ENCODE measurements at places on chromosomes 13 and 19.
A peak's percentile ranks its signal among the peaks of the same experiment; 100 is the strongest.

DNA sequence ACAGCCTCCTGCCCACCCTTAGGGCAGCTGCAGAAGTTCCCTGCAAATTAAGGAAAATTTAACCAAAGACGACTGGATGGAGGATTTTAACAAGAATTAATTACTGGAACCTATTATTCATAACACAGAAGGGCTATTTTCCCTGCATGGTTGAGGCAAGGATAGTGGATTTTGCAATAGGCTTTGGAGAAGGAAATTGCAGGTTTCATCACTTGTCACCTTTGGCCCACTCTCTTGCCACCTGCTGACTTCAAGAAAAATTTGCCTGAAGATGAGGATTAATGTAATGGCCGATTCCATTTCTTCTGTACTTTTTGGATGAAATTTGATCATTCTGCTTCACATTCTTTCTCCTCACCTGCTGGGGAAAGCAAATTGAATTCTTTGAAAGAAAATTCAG, 261.7 kb downstream of the FGF9 start:
- DNase-seq = no peak

- DNase-seq = no peak
Measured at GRCh38 chr19:13975870-13976269, 23.6 kb downstream of the DCAF15 start.

- peak; percentile 70 for DNase-seq
Measured at GRCh38 chr13:30869491-30869890, 36.6 kb upstream of the MEDAG start.

DNA sequence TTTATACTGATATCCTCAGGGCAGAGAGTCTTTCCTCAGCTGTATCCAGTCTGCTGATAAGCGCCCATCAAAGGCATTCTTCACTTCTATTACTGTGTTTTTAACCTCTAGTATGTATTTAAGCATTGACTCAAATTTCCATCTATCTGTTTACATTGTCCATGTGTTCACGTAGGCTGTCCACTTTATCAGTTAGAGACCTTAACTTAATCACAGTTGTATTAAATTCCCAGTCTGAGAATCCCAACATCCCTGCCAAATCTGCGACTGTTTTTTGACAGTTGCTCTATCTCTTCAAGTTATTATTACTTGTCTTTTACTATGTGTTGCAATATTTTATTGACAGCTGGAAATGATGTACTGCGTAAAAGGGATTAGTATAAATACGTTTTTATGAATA, 1613.7 kb upstream of the MIR17HG start:
- no peak for DNase-seq

DNA sequence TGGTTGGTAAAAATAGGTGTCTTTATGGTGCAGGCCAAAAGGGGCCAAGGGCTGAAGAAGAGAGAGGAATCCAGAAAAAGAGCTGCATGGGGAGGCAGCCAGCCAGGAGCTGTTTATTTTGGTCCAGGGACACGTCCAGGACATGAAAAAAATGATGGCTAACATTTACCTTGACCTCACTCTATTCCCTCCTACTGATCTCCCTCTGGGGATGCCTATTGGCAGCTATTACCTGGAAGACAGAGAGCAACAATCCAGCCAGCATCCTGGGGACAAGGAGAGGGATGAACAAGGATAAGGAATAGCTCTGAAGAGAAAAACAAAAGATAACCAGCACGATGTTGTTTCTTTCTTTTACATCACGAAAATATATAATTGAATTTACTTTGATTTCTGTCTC, 1599.6 kb downstream of the SLITRK5 start:
- no peak for DNase-seq

GRCh38 chr13:98044301-98044700, 90.8 kb downstream of the IPO5 start:
- DNase-seq = no peak

- peak; percentile 54 for DNase-seq
Measured at GRCh38 chr19:522726-523125, 8.8 kb upstream of the CDC34 start.

GRCh38 chr19:1251330-1252220, 3.2 kb downstream of the MIDN start:
- DNase-seq = no peak

GRCh38 chr19:46786236-46787039, 2.0 kb downstream of the SLC1A5 start:
- peak; percentile 90 for DNase-seq

GRCh38 chr13:40502236-40502635, 164.2 kb downstream of the FOXO1 start:
- no peak for DNase-seq

- no peak for DNase-seq
Measured at GRCh38 chr13:108962654-108963053, 333.2 kb downstream of the MYO16 start.

- DNase-seq = no peak
Measured at GRCh38 chr13:91058066-91058465, 289.4 kb upstream of the MIR17HG start.

GRCh38 chr13:32247887-32248286, 67.3 kb downstream of the ZAR1L start:
- no peak for DNase-seq

DNA sequence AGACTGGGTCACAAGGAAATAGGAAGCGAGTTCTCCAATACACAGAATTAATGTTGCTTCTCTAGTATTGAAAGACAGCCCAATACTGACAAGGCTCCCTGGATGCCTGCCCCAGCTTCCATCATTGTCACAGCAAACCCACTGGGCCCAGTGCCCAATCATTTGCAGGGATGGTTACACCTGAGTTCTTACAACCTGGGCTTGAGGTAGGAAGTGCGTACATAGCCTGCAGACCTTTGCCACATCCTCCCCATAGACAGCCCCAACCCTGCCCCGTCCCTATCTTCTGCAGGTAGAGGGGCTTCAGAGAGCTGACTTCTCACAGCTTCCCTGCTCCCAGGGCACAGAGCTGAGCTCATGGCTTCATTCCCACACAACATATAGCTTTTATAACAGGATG, 108.1 kb upstream of the UBL3 start:
- peak; percentile 50 for DNase-seq

DNA sequence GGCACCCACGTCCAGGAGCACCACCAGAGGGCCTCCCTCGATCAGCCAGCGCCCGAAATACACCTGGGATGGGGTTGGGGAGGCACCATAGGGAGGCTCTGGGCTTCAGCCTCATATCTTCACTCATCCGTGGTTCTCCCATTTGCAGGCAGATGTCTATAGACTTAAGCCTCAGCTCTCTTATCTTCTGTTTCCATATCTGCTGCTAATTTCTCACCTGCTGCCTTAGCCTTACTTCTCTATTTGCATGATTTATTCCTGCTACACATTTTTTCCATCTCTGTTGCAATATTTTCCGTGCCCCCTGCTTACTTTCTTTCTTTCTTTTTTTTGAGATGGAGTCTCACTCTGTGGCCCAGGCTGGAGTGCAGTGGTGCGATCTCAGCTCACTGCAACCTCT, 5.8 kb downstream of the GYS1 start:
- no peak for DNase-seq

DNA sequence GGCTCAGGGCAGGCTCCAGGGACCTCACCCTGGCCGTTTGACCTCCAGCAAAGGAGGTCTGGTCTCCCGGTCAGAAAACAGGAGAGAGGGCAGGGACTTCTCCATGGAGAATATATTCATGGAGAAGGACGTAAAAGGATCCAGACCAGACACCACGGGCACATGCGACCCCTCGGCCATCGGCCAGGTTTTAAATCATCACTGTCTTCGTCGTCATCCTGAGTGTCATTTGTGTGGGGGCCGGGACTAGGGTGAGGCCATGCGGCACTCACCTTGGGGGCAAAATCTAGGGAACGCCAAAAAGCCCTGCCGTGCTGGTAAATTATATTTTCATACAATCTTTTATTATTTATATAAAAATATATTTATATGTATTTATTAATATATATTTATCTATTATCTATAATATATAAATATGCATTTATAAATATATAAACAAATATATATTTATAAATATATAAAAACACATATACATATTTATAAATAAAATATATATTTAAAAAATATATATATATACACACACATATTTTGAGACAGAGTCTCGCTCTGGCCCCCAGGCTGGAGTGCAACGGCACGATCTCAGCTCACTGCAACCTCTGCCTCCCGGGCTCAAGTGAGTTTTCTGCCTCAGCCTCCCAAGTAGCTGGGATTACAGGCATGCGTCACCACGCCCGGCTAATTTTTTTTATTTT, 75.4 kb downstream of the GADD45B start:
- DNase-seq = no peak

- DNase-seq = no peak
Measured at GRCh38 chr13:50635504-50635903, 208.0 kb downstream of the DLEU7 start.

DNA sequence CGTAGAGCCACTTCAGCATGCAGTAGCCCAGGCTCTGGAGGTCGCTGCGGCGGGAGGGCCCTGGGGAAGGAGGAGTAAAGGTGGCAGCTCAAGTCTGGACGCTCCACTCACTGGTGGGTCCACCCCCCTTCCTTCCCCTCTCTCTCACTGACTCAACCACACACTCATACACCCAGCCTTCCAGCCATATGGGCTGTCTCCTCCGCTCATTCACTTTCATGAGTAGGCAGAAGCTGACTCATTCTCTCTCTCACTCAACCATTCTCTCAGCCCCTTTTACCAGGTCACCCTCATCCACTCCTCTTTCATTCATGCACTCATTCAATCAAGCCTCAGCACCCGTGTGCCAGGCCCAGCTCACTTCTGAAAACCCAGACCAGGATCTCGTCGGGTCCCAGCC, 27.5 kb upstream of the SIGLEC11 start:
- no peak for DNase-seq

- DNase-seq = no peak
Measured at GRCh38 chr19:16566161-16566560, 6.1 kb downstream of the SLC35E1 start.

DNA sequence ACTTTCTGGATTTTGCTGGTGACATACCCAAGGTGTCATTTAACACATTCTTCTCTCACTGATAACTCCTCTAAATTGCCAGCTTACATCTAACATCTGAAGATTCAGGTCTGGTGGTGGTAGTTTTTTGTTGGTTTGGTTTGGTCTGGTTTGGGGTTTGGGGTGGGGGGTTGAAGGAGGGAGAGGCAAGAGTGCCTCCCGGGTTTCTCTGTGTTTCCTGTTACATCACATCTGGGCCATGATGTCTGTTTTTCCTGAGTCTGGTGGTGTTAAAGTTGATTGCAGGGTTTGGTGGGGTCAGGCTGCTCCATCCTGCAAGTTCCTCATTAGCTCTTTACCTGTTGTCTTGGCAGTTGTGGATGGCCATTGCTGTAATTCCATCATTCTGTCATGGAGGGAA, 155.8 kb upstream of the UBL3 start:
- no peak for DNase-seq

DNA sequence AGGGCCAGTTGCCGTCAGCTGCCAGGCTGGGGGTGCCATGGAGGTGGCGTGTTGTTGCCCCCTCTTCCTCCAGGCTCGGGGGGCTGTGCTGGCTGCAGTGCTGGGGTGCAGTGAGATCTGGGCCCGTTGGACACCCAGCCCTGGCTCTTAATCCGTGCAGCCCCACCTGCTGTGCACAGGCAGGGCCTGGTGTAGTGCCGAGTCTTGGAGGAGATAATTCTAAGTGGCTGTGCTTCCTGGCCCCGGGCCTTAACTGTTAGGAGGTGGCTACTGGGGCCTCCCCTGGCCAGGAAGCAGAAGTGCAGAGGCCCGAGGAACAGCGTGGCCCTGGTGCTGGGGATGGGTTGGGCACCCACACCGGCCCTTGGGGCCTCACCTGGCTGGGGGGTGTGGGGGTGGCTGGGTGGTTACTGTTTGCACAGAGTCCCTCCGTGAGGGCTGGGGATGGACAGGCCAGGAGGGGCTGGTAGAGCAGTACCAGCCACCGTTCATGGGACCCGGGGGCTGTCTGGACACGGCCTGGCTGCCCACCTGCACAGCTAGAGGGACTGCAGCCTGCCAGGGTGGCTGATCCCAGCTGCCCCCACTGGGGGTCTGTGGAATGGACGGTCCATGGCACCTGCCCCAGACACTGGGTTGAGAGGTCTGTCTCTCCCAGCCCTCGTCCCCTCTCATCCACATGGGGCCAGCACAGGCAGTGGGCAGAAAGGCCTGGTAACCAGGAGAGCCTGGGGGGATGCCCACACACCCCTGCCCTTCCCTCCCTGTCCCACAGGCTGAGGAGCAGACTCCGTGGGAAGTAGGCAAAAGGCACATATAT, 3.3 kb downstream of the GPX4 start:
- no peak for DNase-seq
